CD8-positive, alpha-beta memory T cell (primary cell): ENCODE measurements at places on chromosomes 12 and 14.
A peak's percentile ranks its signal among the peaks of the same experiment; 100 is the strongest.

DNA sequence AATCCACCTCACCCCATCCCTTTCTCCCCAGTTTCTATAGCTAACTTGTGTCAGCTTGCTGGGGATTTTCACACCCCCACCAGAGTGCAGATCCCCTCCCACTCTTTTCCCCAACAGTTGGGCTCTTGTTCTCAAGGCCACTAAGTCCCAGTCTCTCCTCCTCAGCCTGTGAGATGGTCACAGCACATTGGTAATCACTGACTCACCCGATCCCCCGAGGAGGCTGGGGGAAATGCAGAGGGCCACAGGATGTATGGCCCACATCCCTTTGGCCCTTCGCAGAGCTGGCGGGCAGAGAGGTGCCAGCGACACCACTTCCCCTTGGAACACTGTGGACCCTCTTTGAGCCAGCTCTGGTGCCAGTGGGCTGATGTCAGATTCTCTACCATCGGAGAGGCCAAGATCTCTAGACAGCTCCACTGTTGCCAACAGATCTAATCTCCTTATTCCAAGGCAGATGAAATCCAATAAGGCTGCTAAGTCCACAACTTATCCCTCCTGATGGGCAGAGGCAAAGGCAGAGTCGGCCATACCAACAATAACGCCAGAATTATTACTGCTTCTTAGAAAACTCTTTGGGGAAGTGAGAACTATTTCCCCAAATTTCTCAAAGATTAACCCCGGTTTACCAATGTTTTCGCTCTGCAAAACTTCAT lies 1.6 kb downstream of the FMNL3 start:
- no peak overlapping the region for H3K27ac ChIP-seq
- peaks cover 39% of the 10 kb centered on the region for H3K4me1 ChIP-seq
- no peaks in the 10 kb centered on the region for H3K27me3 ChIP-seq
- DNase-seq: no peak

- no peak for DNase-seq
- H3K4me3 ChIP-seq: no peak overlapping the region
- H3K27ac ChIP-seq: no peak overlapping the region
- H3K4me1 ChIP-seq: no peaks in the 10 kb centered on the region
- H3K27me3 ChIP-seq: no peaks in the 10 kb centered on the region
These were observed 3.1 kb upstream of the OR4N2 start for GRCh38 chr14:19800282-19801117.

- no peaks in the 10 kb centered on the region for H3K27me3 ChIP-seq
- no peak overlapping the region for H3K27ac ChIP-seq
- H3K4me3 ChIP-seq: no peak overlapping the region
- H3K4me1 ChIP-seq: no peaks in the 10 kb centered on the region
These were observed 50.3 kb downstream of the HECTD4 start for GRCh38 chr12:112331886-112332285.

DNA sequence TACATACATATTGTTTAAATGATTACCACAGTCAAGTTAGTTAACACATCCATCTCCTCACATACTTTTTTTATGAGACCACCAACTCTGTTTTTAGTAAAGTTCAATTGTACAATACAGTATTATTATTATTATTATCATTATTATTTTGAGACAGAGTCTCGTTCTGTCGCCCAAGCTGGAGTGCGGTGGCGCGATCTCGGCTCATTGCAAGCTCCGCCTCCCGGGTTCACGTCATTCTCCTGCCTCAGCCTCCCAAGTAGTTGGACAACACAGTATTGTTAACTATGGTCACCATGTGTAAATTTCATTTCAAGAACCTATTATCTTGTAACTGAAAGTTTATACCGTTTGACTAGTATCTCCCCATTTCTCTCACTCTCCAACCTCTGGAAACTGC lies 942.0 kb upstream of the FBXO33 start:
- no peaks in the 10 kb centered on the region for H3K27me3 ChIP-seq
- no peak overlapping the region for H3K4me3 ChIP-seq
- no peaks in the 10 kb centered on the region for H3K4me1 ChIP-seq
- H3K36me3 ChIP-seq: no peaks in the 10 kb centered on the region

GRCh38 chr12:96623656-96624217 lies 134.4 kb downstream of the CFAP54 start:
- H3K4me3 ChIP-seq: no peak overlapping the region
- no peaks in the 10 kb centered on the region for H3K27me3 ChIP-seq
- no peaks in the 10 kb centered on the region for H3K36me3 ChIP-seq
- H3K4me1 ChIP-seq: no peaks in the 10 kb centered on the region

DNA sequence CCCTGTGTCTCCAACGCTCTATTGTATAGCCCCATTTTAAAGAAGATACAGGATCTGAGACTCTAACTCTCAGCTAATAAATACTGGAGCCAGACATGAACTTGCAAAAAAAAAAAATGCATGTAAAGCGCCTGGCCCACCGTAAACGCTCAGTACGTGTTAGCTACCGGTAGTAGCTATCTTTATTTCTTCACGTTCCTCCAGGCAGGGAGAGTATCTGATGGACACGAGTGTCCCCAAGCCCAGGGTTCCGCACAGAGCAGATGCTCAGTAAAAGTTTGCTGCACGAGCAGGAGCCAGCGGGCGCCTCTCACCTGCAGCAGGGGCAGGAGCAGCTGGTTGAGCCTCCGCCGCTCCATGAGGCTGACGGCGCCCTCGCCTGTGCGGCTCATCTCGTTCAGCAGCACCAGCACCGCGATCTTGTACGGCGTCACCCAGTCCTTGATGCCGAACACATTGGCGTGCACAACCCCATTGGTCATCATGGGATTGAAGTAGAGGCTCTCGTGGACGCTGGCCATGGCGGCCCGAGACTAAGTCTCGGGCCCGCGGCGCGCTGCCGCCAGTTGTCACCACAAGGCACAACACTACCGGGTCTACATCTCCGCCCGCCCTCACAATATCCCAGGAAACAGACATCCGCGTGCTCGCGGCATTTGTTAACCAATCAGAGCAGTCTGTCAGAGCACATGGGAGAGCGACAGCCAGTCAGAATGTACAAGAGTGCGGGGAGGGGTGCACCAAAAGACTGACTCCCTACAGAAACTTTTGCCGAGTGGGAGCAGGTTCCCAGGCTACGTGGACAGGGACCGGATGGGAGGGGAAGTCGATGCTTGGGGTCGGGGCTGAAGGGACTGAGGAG lies at the start of gene ANAPC5:
TSS of gene ANAPC5 (minus strand) at position 592 of the 862 bp plus-strand sequence. CDS start at position 521, 71 bp downstream.
- H3K27me3 ChIP-seq: no peaks in the 10 kb centered on the region
- peak within 1 kb of the TSS; percentile 86 for H3K4me3 ChIP-seq
- peak; percentile 85 for DNase-seq
- H3K36me3 ChIP-seq: peaks cover 3% of the 10 kb centered on the region
- peak within 1 kb of the TSS; percentile 86 for H3K27ac ChIP-seq

DNA sequence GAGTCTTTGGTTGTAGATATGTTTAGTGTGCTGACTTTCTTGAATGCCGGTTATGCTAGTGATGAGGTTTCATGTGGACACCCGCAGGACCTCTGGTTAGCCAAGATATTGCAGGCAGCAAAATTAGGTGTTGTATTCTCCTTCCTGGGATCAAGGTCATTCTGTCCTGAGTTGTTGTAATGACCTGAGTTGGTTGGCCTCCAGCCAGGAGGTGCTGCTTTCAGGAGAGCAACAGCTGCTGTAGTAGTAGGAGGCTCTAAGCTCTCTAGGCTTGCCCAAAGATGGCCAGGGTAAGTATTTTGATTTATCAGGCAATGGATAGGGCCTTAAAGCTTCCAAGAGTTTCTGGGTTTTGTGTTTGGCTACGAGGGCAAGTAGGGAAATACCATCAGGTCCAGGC lies 56.0 kb upstream of the BDKRB2 start:
- H3K27ac ChIP-seq: no peak overlapping the region
- H3K4me1 ChIP-seq: no peaks in the 10 kb centered on the region
- H3K36me3 ChIP-seq: no peaks in the 10 kb centered on the region
- H3K4me3 ChIP-seq: no peak overlapping the region
